ENCODE measurements at places on chromosomes 6 and 20.

- DNase-seq: no peak
Observed at GRCh38 chr6:125277838-125278237, 23.9 kb downstream of the HDDC2 start.

GRCh38 chr6:51349857-51350256 lies 531.2 kb downstream of the TFAP2B start:
- no peak for DNase-seq

DNA sequence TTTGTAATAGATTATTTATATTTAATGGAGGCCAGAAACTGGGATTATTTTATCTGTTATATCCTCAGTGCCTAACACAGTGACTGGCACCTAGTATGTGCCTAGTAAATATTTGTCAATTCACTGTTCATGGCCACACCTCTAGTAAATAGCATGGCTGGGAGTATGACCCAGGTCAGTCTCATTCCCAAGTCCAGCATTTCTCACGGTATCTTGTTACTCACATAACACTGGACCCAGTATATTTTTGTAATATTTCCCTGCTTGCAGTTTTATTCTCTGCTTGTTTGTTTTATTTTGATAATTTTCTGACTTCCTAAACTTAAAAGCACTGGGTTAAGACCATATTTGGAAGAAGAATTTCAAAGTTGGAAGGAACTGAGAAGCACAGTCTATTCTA lies 47.7 kb downstream of the CTNNBL1 start:
- DNase-seq: no peak

DNA sequence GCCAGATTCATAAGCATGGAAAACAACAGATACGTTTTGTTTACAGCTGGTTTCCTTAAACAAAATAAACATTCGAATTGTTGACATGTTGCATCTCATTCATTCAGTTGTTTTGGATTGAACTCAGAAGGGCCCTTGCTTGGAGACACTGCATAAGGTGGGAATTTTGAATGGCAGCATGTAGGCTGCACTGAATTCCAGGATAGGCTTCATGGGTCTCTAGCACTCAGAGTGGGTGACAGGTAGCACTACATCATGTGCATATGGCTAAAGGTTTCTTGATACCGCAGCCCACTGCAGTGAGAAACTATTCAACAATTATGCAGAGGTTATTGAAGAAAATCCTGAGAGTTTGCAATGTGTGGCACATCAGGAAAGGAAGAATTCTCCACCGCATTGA lies 1.6 kb downstream of the BEND6 start:
- DNase-seq: no peak

GRCh38 chr6:46904117-46904516 lies 17.6 kb downstream of the ADGRF5 start:
- DNase-seq: no peak

DNA sequence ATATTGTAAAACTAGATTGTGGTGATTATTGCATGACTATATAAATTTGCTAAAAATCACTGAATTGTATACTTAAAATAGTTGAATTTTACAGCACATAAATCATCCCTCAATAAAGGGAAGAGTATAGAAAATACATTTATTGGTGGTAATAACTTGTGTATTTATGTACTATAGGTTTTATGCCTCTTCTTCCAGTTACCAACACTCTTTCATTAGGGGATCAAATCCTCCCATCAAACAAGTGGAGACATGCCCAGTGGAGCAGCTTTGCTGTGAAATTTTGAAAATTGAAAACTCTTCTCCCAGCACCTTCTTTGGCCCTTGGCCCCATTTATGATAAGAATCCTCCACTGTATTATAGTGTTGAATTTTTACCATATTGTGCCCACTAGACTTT lies 10.1 kb upstream of the SSR1 start:
- no peak for DNase-seq
